Activated T-cell treated with anti-CD3 and anti-CD28 coated beads for 48 hours (primary cell): ENCODE measurements at places on chromosomes 16 and 17.

DNA sequence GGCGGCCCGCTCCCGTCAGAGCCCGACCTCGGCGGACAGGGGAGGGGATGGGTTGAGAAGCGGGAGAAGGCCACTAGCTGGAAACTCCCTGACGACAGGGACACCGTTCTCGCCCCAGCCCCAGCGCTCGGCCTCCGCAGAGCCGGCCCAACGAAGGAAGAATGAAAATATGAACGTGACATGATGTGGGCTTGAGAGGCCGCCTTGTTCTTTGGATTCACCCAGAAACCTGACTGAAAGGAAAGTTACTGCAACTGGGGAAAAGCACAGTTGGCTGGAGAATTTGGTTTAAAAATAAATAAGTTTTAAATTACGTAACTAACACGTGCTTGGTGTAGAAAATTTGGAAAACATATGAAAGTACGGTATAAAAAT, 21.1 kb downstream of the NPTX1 start:
- DNase-seq = no peak

DNA sequence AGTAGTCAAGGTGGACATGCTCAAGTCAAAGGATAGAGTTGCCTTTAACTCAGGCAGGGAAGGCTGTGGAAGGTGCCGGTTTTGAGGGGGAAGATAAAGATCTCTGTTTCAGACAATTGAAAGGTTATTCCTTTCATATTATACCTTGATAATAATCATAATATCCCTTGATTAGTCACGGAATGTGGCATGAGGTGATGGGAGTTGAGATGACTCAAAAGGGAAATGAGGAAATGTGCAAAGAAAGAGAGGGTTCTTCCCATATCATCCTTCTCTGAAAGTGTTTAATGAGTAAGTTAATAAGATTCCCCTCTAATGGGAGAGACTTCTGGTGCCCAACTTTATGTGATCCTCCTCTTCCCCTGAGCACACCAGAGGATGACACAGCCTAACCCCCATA, 43.1 kb upstream of the HS3ST2 start:
- no peak for DNase-seq

- no peak for DNase-seq
Observed at GRCh38 chr17:47427985-47428384, 102.9 kb upstream of the NPEPPS start.

- DNase-seq = no peak
Observed at GRCh38 chr16:85998171-85998867, 99.4 kb downstream of the IRF8 start.

DNA sequence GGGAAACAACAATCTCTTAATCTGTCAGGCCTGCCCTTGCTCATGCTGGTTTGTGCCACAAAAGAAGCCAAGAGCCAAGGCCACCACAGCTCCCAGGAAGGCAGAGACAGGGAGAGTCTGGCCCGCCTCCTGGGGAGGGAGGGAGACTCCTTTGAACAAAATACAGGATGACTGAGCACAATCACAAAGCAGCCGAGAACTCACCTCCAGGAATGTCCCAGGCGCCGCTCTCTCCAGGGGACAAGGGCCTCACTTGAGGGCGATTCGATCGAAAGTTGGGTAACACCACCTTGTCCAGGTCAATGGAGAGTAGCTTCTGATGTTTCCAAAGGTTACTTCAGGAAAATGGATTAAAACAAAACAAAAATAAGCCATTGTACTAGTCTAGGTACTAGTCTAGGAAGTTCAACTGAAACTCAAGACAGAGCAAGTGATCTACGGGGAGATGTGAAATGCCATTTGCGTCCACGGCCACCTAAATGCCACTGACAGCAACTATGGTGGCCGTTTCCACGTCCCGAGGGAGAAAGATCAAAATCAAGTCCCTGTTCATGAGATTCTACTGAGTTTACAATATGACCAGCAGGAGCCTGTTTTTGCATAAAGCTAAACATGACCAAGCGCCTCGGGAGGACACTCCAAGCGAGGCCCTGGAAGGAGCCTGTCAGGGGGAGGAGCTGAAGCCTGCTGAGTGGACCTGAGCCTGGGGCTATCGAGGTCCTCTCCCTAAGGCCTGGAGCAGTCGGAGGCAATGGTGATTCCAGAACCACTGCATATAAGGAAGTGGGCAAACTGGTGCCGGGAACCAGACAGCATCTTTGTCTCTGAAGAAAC, 13.4 kb upstream of the SLC38A8 start:
- DNase-seq = no peak

DNA sequence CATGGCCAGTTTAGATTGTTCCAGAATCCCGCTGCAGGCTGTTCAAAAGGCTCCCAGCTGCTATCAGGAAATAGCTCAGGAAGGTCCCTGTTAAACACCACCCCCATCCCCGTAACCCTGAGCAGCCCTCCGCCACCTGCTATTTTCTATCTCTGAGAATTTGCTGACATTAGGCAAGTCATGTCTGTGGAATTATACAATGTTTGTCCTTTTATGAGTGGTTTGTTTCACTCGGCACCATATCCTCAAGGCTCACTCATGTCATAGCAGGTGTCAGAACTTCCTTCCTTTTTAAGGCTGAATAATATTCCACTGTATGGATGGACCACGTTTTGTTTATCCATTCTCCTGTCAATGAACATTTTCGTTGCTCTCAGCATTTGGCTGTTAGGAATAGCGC, 164.3 kb upstream of the FOXF1 start:
- DNase-seq = no peak

- no peak for DNase-seq
Observed at GRCh38 chr16:56469748-56470147, 18.4 kb downstream of the OGFOD1 start.

DNA sequence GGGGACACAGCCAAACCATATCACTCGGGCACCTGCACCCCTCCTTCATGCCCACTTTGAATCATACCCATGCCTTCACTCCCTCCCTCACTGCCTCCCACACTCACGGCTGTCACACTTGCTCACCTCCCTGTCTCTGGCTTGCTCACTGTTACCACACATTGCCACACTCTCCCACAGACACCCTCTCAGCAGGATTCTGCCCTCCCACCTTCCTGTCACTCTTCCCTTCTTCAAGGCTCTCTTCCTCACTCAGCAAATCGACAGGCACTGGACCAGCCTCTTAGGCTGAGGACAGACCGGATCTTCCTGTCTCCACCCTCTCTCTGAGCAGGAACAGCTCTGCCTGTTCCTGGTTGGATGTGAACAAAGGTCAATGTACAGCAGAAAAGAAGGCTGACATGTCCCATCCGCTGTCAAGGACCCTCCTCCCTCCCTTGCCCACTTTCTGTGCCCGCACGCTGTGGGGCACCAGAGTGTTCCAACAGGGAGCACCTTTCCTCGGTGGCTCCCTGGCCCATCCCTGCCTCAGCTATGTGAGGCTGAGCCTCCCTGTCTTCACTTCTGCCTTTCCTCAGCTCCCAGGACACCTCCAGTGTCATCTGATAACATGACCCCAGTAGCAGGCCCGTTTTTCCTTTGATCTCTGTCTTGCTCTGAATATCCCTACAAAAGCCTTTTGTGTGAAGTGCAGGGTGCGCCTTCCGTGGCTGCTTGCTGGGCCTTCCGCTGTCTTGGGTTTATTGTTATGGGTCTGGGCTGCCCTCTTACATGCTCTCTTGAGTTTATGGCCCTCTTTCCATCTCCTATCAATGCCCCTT, 47.0 kb downstream of the CCDC182 start:
- peak; percentile 10 for DNase-seq

DNA sequence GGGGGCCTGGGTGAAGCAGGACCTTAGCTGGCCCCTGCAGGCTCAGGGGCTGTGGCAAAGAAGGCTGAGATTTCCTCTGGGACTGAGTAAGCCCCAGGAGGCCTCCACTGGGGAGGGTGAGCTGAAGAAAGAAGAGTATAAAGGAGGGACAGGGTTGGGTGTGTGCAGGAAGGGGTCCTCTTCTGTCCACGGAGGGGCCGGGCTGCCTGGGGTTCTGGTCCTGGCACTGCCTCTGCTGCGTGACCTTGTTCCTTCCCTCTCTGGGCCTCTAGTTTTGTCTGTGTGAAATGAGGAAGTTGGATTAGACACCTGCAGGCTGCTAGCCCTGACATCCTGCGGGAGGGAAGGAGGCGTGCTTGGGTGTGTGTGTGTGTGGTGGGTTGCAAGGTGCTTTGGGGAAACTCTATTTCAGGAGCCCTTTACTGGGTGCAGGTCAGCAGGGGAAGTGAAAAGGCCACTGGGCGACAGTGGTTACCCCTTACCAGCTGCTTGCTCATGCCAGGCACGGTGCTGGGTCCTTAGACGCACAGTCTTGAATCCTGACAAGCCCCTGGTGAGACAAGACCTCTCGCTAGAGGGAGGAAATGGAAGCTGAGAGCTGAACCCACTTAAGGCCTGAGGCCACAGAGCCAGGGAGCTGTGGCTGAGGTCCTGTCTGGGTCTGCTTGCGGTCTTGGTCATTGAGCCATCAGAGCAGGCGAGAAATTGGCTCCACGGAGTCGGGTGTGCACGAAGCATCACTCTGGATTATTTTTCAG, 60.7 kb downstream of the OR1D5 start:
- DNase-seq = no peak

DNA sequence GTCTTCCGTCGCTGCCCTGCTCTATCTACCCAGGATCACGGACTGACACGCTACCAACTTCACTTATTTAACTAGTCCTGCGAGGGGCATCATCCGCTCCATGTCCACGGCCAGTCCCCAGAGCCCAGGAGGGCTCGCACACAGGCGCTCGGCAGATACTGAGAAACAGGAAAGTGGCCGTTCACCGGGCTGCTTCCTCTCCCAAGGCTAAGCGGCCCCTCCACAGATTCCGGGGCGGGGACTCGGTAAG, 388 bp downstream of the OXLD1 start:
- no peak for DNase-seq

DNA sequence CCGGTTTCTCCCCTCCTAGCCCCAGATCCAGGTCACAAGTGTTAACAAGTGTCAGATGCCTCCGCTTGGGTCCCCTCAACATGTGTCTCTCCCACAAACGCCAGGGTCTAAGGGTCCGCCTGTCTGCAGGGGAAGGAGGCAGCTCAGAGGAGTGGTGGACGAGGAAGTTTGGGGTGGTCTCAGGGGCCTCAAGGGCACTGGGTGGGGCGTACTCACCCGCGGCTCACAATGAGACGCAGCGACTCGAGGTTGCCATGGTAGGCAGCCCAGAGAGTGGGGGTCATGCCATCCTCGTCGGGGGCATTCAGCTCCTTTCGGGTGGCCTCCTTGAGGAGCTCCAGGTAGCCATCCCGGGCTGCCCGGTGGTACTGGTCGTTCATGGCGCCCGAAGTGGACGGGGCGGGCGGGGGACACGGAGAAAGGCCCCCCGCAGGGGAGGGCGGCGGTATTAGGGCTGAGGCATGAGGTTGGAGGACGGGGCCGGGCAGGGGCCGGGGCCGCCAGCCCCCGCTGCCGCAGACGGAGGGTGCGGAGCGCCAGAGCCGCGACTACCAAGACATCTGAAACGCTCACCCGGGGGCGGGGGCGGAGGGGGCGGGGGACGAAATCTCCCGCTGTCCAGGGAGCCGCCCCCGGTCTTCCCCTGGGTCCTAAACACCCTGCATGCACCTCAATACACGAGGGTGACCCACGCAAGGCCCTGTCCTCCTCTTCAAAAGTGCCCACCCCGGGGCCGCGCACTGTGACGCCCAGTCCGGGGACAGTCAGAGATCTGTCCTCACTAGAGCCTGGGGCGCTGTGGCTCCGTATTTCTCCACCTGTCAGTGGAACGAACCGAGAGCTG, at the start of gene USH1G:
Gene USH1G (minus strand): TSS at position 562 of the 844 bp plus-strand sequence. CDS start 182 bp downstream, at position 380.
- DNase-seq = no peak

DNA sequence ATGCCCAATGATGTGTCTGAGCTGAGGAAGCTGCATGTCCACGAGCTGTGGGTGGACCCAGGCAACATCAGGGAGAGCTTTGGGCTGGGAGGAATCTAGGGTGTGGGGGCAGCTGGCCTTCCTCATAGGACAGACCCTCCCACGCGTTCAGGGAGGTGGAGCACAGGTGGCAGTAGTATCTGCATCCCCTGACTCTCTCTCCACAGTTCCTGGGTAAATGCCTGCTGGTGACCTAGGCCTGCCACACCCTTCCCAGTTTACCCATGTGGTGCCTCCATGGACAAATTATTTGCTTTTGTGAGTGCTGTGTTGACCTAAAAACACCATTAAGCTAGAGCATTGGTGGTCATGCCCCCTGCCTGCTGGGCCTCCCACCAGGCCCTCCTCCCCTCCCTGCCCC, 3.2 kb downstream of the HBM start:
- no peak for DNase-seq

- DNase-seq = no peak
Observed at GRCh38 chr17:51032850-51033249, 87.8 kb downstream of the SPAG9 start.

GRCh38 chr17:41478237-41478636, 2.7 kb downstream of the KRT35 start:
- DNase-seq = no peak

DNA sequence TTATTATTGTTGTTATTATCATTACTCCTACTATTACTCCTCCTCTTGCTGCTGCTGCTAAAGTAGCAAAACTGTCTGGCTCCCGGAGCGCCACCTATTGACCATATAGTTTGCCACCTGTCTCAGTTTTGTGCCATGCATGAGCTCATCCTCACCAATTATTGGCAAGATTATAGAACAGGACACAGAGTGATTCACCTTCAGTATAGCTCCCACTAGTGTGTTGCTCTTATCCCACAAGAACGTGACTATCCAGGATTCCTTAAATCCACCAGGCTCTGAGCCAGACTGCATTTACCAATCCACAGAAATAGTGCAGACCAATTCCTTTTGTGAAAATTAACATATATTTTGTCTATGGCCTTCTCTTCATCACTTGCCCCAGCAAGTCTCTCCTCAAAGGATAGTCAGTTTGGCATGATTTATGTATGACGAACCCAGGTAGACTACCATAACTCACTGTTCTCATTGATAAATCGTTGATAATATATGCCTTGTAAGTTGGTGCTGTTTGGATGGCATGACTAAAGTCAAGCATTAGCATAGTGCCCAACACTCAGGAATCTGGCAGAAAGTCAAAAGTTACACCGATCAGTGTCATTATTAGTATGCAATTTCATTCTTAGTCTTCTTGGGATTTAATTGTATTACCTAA, 405.5 kb upstream of the HSBP1 start:
- no peak for DNase-seq

DNA sequence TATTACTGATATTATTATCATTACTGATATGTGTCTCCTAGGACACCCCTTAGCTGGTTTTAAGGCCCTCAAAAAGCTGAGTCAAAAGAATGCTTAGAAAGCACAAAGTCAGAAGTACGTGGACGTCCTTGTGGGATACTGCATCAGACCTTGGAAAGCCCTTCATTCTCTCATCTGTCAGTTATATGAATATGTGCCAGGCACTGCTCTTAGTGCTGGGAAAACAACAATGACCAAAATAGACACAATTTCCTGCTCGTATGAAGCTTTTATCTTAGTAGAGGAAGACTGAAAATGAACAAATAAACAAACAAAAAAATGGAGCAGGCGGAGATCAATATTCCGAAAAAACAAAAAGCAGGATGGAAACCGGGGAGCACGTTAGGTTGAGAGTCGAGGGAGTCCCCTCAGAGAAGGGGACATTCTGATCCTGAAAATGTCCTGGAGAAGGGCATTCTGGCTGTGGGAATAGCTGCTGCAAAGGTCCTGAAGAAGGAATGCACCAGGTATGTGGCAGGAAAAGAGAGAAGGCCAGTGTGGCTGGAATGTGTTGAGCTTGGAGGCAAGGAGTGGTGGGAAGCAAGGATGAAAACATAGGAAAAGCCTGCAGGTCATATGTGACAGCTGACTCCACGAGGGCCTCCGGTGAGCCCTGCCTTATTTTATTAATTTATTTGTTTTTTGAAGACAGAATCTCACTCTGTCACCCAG, 15.5 kb upstream of the TMEM94 start:
- no peak for DNase-seq

- no peak for DNase-seq
Observed at GRCh38 chr16:12901597-12902461, at the start of gene SHISA9. SHISA9 (plus strand) TSS chr16:12901598.
